ENCODE measurements at places on chromosomes 4 and X.

GRCh38 chrX:110409925-110410324 lies 51.3 kb downstream of the RTL9 start:
- DNase-seq = no peak

DNA sequence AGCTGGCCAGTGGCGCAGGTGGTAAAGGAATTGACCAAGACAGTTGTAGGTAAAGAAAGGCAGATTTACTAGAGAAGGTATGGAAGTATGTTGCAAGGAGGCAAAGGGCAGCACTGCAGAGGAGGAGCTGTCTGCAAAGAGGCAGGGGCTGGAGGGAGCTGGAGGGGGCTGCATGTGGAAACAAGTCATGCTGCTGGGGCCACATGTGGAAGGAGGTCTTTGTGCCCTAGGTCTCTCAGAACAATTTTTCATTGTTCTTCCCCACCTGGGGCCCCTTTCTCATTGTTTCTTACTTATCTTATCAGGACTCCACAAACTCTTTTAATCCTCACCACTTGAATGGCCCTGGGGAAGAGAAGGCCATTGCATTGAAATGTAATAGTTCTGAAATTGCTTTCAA lies 144.8 kb upstream of the PLAC1 start:
- DNase-seq = no peak

DNA sequence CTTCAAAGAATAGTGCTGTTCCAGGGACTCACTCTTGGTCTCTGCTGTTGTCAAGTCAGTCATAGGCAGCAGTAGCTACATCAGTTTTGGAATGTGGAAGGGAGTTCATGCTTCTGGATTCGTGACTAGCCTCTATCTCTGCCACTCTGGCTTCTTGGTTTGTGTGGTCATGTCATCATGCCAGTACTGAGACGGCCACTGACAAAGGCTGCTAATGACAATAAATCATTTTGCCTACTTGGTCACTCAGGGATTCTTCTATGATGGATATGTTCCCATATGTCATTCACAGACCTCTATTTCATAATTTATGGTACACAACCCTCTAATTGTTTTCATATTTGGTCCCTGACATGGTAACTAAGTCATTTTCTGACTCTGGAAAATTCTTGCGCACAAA lies 450.8 kb upstream of the BOD1L1 start:
- no peak for DNase-seq

- DNase-seq = no peak
Observed at GRCh38 chr4:14800977-14801376, 201.3 kb upstream of the CPEB2 start.

- DNase-seq = no peak
Observed at GRCh38 chrX:121802881-121803412, 755.5 kb downstream of the GLUD2 start.

DNA sequence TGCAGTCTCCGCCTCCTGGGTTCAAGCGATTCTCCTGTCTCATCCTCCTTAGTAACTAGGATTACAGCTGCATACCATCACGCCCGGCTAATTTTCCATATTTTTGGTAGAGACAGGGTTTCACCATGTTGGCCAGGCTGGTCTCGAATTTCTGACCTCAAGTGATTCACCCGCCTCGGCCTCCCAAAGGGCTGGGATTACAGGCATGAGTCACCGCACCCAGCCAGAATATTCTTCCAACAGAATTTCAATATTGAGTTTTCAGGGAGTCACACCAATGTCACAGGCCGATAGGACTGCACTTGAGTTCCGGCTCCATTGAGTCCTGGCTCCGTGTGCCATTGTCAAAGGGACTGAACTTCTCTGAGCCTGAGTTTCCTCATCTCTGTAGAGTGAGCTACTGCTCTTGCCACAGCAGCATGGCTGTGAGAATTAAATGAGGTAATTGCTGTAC lies 82.9 kb downstream of the CLCN4 start:
- DNase-seq = no peak

GRCh38 chr4:107950746-107951540 lies 19.6 kb downstream of the CYP2U1 start:
- no peak for DNase-seq

DNA sequence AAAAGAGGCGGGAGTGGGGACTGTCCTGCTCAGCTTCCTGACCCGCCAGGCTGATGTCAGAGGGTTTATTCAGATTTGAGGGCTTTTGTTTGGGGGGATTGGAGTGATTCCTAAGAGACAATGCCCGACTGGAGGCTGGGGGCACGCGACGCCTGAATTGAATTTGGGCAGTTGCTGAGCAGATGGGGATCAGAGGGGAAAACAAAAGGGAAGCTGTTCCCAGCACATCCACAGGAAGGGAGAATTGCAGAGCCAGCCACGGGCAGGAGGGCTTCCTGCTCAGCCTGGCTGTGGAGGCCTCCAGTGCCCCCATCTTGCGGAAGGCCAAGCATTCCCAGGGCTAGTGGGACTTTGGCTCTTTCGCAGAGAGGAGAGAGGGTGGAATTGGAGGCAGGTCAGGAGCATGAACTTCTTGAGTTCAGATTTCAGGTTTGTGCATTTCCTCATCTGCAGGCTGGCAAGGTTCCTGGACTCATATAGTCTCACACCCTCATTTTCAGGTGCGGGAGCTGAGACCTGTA lies 162.8 kb downstream of the NHS start:
- no peak for DNase-seq

DNA sequence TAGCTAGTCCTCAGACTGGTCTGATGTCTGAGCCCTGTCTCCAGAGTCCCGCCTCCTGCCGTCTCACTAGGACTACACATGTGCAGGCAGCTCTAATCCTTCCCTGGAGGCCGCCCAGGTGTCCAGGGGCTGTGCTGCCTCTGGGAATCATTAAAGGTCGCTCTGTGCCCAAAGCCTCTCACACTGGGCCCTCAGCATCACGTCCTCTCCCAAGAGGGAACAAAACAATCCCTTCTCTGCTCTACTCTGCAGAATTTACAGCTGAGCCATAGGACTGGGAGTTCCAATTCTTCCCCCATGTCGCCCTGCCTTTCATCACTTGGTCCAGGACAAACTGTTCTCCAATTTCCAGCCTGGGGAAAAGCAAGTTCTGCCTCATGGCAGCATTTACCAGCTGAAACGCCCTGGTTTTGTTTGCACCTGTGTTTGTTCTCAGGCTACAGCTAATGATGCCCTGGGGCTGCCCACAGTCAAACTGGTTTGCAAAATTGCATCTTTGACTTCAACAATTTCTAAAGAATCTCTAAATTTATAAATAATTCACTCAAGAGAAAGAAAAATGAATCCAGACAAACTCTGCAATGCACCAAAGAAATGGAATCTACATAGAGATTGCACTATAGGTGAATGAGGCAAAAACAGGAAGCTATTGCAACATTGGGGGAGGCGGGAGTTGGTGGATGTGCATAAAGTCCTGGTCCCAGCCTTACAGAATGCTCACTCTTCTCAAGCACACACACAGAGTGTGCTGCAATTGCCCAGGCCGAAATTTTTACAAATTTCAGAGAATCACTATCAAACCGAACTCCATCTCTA lies 7.2 kb upstream of the MRFAP1 start:
- no peak for DNase-seq

GRCh38 chr4:5891563-5892322 lies 1.1 kb downstream of the CRMP1 start:
- no peak for DNase-seq

GRCh38 chr4:3767570-3768288 lies 1.5 kb downstream of the ADRA2C start:
- DNase-seq = no peak

GRCh38 chr4:132587626-132588025 lies 561.5 kb upstream of the PCDH10 start:
- DNase-seq = no peak

- no peak for DNase-seq
Observed at GRCh38 chr4:84342161-84342560, 156.9 kb downstream of the NKX6-1 start.

- no peak for DNase-seq
Observed at GRCh38 chrX:124127496-124127895, 166.0 kb downstream of the STAG2 start.

DNA sequence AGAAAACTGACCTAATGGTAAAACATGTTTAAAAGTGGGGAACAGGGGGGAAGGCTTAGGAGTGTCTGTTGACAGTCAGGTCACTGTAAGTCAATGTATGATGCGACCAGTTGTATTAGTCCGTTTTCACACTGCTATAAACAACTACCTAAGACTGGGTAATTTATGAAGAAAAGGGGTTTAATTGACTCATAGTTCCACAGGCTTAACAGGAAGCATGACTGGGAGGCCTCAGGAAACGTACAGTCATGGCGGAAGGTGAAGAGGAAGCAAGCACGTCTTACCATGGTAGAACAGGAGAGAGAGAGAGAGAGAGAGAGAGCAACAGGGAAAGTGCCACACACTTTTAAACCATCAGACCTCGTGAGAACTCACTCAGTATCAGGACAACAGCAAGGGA lies 13.0 kb upstream of the PLAC1 start:
- DNase-seq = no peak

DNA sequence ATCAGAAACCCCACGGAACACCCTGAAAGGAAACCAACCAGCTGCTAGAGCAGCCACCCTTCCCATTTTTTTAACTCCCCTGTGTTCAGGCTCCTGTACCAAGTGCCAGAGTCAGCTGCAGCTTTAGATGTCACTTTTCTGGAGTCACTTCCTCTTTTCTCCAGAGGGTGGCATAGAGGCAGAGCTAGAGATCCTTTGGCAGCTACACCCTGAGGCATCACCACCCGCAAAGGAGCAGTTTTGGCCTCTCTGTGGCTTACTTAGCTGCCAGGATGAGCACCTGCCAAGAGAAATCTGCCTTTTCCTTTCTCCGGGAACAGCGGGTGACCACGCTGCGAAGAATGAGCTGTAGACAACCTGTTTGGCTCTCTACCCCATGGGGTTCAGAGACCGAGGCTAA lies 58.0 kb upstream of the CHRDL1 start:
- DNase-seq = no peak

- DNase-seq = no peak
Observed at GRCh38 chrX:130080791-130081367, 29.4 kb downstream of the ELF4 start.

GRCh38 chr4:145234091-145234706 lies 53.8 kb upstream of the OTUD4 start:
- DNase-seq = peak; percentile 70

DNA sequence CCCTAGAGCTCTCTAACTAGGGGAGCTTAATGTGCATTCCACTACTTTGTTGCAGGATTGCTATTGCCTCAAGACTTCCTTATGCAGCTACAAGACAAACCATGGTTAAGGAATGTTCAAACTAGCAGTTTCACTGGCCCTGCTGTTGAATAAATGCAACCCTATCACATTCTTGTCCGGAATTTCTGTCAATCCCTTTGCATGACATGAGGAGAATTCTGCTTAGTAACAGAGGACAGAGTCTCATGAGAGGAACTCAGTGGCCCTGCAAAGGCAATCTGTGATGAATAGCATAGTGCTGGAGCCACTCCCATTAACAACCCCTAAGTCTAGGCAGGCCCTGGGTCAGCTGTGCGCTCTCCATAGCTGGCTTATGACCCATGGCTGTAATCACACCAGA lies 30.7 kb upstream of the SGMS2 start:
- DNase-seq = no peak

DNA sequence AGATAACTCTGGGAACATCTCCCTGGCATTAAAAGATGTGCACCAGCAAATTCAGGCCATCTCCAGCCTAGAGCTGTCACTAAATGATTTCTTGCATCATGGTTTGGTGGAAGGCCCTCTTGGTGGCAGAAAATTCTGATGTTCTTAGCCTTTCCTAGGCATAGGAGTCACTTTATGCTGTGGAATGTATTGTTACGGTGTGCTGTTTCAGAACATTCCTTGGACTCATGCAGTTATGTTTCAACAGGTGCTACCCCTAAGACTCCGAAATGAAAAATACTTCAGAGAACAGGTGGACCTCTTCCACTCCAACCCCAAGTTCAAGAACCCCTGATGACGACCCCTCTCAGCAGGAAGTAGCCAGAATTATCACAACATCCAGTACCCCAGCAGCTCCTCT lies 20.3 kb upstream of the PAPSS1 start:
- no peak for DNase-seq

DNA sequence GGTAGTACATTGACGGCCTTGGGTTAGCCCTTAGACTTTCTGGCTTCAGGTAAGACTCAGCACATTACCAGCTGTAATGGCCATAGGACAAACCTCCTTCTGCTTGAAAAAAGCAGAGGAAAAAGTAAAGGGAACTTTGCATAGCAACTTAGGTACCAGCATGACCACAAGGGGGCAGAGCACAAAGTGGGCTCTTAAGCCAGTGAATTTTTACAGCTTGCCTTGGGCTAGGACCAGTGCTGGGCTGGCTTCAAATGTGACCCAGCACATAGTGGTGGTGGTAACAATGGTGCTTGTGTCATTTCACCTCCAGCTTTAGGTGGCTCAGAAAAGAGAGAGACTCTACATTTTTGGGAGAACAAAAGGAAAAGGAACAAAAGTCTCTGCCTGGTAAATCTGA lies 66.1 kb downstream of the KLHL4 start:
- DNase-seq = no peak

- no peak for DNase-seq
Observed at GRCh38 chrX:22047468-22047867, 15.3 kb downstream of the PHEX start.

DNA sequence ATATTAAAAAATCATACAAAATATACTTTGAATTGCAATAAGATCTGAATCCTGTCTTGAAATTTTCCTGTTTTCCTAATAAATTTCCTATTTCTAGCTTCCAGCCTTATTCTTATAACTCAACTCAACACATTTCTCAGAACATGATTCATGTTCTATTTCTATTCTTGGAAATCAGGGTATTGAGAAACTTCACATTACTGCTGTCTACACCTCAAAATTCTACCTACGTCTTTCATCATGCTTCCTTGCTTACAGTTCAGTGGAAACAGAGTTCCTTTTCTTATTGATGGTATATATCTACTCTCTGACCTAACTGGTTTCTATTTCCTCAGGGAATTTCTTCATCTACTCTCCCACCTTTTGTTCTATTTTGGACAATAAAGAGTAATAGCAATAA lies 2139.0 kb downstream of the ARAP2 start:
- DNase-seq = no peak

GRCh38 chr4:179585761-179586160 lies 2143.5 kb upstream of the AGA start:
- no peak for DNase-seq

GRCh38 chr4:7649741-7650531 lies 215.2 kb upstream of the PSAPL1 start:
- DNase-seq = no peak

DNA sequence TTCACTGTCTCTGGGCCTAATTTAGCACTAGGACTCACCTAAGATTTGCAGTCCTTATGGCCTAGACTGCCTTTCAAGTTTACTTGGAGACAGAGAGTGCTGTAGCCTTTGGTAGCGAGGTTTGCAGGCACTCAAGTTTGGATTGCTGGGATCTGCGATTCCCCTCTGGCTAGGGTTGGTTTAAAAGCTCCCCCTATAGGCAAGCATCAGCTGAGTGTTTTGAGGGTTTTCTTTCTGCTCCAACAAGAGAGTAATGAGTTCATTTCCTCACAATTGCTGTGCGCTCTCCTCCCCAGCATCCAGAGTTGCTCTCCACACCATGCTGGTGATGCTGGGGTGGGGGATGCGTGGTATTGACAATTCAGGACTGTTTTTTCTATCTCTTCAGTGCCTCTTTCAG lies 206.9 kb downstream of the GLUD2 start:
- no peak for DNase-seq

Data from GM10248 (cell line).